ENCODE measurements at places on chromosomes 7 and 10.

DNA sequence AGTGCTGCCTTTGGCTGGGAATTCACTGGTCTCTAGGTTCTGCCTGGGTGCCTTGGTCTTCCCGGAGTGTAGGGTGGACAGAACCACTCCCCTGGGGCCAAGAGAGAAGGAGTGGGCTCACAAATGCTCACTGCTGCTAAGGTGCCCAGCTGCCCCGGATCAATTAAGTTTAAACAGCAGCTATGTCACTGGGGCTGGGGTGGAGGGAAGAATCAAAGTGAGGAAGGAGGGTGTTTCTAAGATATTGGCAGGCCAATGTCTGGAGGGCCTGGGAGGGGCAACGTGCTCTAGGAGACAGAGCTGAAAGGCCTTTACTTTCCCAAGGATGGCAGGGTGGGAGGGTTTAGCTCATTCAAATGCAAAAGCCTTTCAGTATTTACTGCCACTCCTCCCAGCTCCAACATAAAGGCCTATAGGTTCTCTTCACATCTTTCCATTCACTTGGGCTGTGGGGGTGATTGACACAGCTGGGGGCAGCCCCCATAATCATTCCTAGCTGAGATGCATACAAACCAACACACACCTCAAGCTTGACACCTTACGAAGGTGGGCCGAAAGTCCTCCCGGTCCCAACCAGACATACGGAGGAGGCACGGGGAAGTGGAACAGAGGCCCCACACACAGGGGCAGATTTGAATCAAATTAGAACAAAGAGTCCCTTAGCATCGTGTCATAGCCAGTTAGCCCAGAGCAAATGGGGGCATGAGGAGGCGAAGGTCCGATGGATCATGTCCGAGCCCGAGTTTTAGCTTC, 108.0 kb upstream of the EFCAB10 start:
- DNase-seq, result no peak

DNA sequence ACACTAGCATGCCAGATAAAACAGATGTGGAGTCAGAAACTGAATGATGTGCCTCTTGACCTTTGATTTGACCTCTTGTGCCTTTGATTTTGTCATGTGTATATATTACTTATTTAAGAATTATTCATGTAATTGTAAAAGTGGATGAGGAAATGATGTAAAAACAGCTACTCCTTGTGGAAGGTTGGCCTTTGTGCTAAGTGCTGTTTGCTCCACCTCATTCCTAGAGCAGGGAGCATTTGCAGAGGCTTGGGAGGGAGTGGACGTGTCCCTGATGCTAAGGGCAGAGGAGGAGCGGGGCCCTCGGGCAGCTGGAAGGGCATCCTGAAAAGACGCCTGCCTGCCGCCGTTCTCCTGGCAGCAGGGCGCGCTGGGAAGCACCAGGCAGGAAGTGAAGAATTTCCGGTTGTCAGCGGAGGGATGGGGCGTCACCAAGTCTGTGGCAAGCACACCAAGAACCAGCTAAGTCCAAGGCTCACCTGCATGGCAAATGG, 197.6 kb upstream of the ZNF32 start:
- DNase-seq, result no peak

DNA sequence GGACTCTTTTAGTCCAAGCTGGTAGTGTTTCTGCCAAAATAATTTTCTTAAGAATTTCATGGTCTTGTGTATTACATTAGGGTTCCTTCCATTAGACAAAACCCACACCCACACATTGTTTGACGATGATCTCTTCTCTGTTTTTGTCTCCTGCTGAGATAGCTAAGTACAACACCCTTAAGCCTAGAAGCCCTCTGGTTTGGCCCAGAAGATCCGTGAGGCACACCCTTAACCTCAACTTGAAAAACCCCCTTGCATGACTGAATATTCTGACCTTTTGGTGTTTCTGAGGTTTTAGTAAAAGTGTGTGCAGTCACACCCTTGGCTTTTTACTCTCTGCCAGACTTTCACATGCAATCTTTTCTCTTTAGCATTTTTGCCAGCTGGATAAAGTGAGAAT, 29.3 kb upstream of the ERCC6 start:
- no peak for DNase-seq

DNA sequence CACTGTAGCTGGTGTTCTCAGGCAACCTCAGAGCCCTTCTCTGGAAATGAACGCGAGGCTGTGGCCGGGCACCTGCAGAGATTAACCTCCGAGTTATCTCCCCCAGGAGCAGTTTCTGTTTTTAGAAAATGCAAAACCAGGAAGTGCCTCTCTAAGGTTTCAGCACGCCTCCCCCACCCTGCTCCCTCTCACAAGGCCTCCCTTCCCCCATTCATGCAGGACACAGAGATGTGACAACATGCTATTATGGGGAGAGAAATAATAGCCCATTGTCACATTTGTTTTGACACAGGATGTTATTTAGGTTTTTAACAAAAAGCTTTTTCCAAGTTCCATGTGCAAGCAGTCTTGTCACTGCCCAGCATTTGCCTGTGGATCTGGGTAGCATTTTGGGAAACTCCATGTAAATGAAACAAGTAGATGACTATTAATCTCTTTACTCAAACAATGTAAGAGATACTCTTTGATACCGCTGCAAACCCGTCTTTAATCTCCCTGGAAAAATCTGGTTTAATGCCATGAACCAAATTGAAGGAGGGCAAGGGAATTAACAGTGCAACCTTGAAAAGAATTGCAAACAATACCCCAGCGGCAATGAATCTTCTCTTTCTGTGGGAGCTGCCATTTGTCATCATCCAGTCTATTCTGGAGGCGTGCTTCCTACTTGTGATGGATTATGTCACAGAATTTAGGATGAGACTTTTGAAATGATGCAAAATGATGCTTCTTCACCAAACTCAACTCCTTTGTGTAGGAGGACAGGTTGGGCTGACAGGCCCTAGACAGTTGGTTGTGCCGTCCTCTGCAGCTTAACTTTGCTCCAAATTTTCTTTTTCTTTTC, 86.5 kb upstream of the NMT2 start:
- DNase-seq, result peak; percentile 26

- DNase-seq, result peak; percentile 84
Measured at GRCh38 chr10:123132576-123133477, 2.9 kb upstream of the HMX3 start.

DNA sequence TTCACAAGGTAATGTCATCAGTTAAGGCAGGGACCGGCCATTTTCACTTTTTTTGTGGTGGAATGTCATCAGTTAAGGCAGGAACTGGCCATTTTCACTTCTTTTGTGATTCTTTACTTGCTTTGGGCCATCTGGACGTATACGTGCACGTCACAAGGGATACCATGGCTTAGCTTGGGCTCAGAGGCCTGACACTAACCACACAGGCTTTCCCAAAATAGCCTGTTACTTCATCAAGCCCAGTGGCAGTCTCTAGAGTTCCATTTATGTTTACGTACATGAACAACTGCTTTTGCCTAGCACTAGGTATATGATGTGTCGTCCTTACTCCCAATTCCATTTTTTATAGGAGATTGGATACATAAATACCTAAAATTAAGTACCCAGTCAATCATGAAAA, 237.9 kb downstream of the C7orf25 start:
- DNase-seq, result no peak

DNA sequence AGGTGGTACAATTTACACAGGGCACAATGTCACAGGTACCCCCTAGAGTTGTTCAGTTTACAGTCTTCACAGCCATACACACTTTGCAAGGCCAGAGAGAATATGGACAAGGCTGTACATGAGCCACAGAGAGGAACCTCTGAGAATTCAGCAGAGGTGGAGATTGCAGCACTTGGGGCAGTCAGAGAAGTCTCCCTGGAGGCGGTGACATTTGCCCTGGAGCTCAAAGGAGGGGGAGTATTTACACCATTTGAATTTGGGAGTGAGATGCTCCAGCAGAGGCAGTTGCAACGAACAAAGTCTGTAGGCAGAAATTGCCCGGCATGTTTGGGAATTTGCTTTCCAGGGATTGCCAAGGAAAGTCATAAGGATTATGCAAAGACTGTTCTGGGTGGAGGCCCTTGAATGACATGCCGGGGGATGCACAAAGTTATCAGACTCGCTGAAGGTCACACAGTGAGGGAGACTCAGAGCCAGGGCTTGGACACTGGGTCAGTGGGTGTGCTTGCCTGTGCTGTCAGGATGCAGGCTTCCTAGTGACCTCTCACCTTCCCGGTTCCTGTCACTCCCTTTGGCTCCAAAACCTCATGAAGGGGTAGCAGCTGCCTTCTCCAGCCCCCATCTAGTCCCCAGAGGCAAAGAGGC, 160.7 kb upstream of the PCBD1 start:
- DNase-seq, result no peak

DNA sequence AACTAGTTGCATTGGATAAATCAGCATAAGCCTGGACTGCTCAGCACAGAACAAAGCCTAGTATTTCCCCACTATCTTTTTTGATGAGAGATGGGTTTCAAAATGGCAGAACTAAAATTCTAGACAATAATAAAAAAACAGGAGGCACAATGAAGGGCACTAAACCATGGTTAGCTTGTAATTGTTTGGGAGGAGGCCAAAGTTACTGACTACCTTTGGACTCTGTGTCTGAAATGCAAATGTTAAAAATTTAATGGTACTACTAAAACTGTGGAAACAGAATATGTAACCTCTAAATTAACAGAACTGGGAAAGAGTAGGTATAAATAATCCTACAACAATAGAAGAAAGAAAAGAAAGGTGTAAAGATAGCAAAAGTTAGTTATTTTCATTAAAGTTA, 13.0 kb downstream of the ADAM12 start:
- no peak for DNase-seq

DNA sequence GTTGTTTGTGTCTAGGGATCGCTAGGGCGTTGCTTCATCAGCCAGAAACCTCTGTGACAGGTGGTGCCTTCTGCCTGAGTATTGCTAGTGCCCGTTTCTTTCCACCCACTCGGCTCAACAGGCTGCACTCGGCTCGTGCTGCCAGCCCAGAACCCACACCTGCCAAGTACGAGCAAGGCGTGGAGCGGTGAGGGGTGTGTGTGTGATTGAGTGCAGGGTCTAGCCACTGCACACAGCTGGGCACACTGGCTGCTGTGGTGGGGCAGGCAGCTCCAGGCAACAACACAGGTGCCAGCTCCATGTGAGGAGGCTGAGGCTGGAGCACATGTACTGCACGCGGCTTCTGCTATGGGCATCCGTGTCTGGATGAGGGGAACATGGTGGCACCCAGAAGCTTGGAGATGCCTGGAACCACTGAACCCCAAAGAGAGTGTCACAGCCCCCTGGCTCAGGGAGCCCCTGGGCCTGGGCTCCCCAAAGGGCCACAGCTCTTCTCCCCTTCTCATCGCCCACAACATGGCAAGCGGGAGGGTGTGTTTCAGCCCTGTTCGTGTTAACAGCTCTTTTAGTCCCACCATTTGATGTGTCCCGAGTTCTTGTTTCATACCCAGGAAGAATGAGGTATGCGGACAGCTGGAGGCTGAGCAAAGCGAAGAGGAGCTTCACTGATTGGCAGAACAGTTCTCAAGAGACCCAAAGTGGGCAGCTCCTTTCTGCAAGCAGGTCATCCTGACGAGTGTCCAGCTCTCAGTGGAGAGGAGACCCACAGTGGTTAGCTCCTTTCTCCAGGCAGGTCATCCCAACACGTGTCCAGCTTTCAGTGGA, 78.1 kb downstream of the HDAC9 start:
- no peak for DNase-seq

- DNase-seq, result no peak
Measured at GRCh38 chr7:145050415-145050814, 214.6 kb upstream of the TPK1 start.

DNA sequence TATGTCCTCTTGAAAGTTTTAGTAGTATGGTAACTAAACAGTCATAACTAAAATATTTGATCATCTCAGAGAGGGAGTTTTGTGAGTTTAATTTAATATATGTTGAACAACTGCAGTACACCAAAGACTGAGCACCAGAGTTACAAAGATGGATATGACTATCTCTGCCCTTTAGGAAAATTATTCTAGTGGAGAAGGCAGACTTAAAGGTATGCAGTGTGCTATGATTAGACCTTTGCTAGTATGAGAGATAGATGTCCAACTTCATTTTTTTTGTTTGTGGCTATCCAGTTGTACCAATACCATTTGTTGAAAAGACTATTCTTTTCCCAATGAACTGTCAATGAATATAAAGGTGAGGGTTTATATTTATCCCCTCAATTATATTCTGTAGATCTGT, 33.4 kb downstream of the AKAP9 start:
- DNase-seq, result no peak

All from stimulated activated CD4-positive, alpha-beta T cell treated with anti-CD3 and anti-CD28 coated beads, TNF-alpha, amount 100 ng/mL, for 24 hours (primary cell).